ENCODE measurements at places on chromosomes 2 and 18.
A peak's percentile ranks its signal among the peaks of the same experiment; 100 is the strongest.

DNA sequence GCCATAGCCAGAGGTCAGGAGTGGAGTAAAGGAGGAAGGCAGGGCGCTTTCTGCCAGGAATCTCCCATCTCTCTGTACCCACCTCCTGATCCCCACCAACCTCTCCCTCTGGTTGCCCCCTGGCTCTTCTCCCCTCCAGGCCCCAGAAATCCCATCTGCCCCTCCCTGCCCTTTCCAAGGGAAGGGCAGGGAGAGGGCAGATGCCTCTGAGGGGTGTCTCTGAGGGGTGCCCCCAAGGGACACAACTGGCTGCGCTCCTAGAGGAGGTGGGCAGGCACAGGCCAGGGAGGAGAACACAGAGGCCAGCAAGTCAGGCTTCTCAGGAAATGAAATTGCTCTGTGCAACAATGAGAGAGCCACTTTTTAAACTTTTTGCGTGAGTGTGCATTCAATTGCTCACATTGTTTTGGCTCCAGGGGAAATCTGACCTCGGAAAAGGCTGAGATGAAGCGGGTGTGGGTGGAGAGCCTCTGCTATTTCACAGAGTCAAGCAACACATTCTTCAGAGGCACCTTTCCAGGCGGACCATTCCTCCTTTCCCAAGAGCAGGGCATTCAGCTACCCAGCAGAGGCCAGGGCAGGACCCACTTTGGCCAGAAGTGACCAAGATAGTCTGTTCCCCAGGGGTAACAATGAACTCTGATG is 125.5 kb downstream of the SMAD7 start:
- DNase-seq: no peak

GRCh38 chr2:134170294-134170693 is 83.6 kb upstream of the MGAT5 start:
- DNase-seq: no peak

GRCh38 chr2:201642579-201643215 is 606 bp downstream of the TMEM237 start:
- DNase-seq: peak; percentile 83

GRCh38 chr2:149068225-149068995 is 29.9 kb downstream of the LYPD6B start:
- DNase-seq: no peak

GRCh38 chr2:178666458-178666857 is 140.8 kb downstream of the TTN start:
- no peak for DNase-seq

DNA sequence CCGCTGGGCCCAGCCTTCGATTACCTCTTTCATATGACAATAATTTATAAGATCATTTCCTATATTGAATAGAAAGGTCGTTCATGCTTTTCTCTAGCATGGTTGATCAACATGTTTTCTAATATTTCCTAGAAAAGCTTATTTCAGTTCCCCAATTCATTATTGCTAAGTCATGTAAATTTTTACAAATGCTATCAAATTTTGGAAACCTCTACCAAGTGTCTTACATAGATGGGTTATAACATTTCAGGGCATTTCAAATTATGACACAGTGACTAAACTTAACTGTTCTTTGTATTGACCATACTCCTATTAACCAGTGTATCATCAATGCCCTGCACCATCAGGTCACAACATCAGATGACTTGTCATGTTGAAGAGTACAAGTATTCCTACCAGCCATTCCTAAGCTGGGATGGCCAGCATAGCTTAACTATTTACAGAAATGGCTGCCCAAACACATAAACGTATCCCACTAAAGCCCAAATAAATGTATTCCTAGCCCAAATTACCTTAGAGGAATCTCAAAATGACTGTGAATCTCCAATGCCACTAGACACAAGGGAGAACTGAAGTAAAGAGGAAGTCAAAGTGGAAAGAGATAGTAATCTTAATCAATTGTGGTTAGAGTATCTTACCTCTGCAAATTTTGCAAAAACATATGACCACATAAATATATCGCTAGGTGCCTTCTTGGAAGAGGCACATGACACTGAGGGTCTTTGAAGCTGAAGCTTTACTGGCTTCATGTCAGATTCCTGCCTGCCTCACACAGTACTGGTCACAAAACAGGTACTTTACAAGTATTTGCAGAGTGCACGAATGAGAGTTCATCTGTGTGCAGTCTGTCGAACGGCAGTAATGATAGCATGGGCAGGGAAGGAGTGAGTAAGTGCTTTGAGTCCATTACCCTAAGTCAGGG is 87.3 kb upstream of the TLK1 start:
- no peak for DNase-seq

GRCh38 chr2:25310965-25311864 is 30.5 kb downstream of the DNMT3A start:
- no peak for DNase-seq

DNA sequence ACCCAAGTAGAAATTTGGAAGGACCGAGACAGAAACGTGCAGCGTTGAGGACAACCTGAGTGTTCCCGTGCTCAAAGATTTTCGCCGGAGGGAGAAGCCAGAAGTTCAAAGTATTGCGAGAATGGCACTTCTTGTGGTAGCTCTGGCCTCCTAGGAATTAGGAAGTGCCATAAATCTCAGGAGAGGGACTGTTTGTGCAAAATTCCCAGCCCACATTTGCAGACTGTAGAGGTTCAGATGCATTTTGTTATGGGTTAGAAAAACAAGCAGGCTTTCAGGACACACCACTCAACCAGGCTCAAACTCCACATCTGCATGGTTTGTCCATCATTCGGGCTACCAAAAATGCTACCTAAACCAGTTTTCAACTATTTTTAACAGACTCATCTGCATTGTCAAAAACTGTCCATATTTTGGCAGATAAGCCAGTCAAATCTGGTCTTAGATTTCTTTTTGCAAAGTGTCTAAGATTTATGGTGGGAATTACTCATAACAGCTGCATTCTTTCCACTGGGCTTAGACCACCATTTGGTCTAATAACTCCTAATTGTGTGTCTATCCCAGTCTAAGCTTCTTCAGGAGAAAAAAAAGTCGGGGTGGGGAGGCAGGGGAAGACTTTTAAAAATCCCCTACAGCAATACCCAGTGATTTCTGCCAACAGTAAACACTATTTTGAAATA is 422.9 kb downstream of the ARHGAP15 start:
- DNase-seq: no peak

DNA sequence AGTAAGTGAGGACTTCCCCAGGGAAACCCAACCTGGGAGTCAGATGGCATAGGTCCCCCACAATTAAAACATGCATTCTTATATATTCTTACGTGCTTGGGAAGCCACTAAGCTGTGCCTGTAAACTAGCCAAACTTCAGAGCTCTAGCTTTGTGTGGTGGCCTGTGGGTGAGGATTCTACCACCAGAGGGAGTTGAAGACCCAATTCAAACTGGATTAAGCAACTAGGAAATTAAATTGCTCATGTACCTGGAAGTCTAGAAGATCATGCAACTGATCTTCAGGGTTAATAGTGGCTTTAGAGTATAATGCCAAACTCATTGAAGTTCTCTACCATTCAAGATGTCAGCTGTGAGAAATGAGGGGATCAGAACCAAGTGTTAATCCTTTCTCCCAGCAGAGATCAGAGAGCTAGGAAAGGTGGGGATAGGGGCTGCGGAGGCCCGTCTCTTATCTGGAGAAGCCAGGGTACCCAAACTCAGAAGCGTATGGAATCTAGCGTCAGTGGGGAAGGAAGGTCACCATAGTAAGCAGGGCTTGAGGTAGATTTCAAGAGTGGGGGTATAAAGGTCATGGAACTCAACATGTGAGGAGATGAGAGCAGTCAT is 53.2 kb upstream of the CCDC85A start:
- DNase-seq: no peak

DNA sequence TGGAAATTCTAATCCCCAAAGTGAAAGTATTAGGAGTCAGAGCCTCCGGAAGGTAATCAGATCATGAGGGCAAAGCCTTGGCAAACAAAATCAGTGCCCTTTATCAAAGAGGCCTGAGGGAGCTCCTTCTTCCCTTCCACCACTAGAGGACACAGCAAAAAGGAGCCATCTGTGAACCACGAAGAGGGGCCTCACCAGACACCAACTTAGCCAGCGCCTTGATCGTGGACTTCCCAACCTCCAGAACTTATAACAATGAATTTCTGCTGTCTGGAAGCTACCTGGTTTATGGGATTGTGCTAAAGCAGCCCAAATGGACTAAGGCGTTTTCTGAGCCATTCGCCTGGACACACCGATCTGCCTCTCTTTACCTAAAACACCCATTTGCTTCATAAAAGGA is 133.1 kb downstream of the EIPR1 start:
- DNase-seq: no peak

DNA sequence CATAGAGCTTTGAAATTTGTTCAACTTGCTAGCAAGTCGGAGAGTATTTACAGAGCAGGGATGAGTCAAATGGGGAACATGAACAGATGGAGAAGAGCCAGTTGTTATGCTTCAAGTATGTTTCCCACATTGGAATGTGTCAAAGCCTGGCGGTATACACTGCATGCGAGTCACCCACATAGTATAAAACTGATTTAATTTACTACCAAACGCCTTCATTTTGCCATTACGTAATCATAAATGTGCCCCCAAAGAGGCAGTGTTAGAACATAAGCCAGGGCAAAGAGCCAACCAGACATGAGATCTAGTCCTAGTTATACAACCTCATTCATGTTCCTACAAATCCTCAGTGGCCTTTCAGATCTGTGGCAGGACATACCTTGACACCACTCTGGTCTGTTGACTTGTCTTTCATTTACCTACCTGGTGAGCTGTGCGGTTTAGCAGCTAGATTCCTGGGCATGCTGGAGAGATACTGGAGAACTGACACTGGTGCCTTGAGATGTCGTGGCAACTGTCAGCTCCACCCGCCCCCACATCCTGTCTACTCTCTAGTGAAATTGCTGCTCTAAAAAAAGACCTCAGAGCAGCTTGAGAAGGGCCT is 21.7 kb upstream of the NRP2 start:
- DNase-seq: no peak

- peak; percentile 55 for DNase-seq
Measured at GRCh38 chr2:118202707-118203303, 114.5 kb downstream of the INSIG2 start.

DNA sequence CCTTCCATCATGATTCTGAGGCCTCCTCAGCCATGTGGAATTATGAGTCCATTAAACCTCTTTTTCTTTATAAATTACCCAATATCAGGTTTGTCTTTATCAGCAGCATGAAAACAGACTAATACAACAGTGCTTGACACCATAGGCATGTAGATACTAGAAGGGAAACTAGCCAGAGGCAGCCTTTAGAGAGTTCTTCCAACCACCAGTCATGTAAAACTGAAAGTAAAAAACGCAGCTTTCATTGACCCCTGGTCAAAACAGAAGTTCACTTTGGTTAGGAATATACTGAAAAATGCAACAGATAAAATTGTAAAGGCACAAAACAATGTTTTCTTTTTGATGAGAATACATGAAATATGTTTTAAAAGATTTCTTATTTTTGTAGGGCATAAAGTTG is 122.8 kb upstream of the L3MBTL4 start:
- no peak for DNase-seq

DNA sequence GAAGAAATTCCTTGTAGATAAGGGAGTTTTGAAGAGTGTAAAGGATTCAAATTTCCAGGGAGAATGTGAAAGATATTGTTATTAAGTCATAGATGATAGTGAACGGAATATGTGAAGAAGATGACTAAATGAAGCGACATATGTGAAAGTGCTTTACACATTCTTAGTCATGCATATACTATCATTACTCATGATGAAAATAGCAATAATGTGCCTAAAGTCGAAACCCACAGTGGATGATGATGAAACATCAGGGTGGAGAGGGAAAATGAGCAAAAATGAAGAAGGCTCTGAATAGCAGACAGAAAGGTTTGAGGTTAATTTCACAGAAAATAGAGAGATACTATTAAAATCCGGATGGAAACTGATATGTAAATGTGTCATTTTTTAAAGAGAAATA is 1237.1 kb downstream of the LRP1B start:
- DNase-seq: no peak

DNA sequence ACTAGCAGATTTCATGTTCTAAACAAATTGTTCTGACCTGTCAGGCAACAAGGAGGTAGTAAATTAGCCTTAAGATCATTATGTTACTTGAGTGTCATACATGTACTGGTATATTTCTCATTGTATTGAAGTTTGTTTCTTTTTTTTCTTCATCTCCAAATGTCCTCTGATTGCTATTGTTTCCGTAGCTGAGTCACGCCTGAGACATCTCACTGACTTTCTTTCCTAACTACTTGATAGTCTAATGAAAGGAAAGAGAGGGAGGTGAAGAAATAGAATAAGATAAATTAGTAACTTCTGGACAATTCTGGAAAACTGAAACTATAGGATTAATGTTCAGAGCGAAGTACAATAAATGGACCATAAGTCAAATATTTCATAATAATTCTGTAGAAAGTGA is 1049.9 kb downstream of the TSN start:
- no peak for DNase-seq

DNA sequence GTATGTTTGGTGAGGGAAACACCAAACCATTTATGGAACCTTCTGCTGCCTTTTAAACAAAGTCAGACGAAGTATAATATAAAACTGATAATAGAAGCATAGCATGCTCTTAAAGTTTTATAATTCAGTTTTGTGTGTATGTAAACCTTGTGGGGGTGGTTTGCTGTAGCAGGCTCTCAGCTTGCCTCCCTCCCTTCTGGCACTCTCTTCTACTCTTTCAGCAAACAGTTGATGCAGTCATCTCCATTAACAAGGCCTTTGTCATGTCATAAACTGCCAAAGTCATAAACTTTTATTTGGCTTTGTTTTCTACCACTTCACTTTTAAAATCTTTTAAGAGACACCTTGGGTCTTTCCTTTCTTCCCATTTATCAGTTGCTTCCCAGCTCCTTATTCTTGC is 448.2 kb upstream of the SETBP1 start:
- no peak for DNase-seq

- DNase-seq: no peak
Measured at GRCh38 chr2:46117379-46117778, 179.8 kb upstream of the EPAS1 start.

All from effector memory CD8-positive, alpha-beta T cell (primary cell).